ENCODE measurements at places on chromosomes 6 and 20.

GRCh38 chr20:2131366-2131765 lies 29.7 kb downstream of the STK35 start:
- DNase-seq, result peak; percentile 69

DNA sequence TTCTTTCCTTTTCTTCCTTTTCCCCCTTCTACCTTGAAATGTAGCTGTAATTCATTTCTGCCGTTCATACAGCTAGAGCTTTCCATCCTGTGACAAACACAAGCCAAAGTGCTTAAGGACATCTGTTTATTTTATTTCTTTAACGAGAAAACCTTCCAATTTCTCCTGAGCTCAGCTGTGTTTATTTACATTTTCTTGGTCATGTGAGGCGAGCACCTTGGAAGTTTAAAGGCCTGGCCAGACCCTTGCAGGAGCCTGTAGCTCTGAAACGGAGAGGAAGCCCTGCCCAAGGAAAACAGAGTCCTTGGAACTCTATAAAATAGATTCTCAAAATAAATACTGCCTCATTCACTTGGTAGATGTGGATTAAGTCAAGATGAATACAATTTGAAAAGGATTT lies 223.1 kb downstream of the EYA2 start:
- DNase-seq, result no peak

DNA sequence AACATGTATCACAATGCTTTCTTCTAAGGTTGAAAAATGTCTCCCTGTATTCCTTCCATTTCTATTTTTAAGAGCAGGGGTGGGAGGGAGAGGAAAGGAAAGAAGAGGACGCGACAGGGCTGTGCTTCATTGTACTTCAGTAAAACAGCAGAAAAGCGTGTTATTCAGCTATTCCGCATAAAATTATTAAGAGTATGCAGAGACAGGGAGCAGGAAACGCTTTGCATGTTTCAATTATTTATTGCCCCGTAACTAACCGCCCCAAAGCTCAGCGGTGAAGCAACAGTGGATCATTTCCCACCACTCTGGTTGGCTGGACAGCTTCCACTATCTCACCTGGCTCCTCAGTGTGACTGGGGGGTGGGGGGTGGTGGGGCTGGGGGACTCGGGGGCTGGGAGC lies 188.9 kb downstream of the TTLL2 start:
- DNase-seq, result no peak

GRCh38 chr6:161954699-161955276 lies 680.9 kb upstream of the AGPAT4 start:
- DNase-seq, result no peak

DNA sequence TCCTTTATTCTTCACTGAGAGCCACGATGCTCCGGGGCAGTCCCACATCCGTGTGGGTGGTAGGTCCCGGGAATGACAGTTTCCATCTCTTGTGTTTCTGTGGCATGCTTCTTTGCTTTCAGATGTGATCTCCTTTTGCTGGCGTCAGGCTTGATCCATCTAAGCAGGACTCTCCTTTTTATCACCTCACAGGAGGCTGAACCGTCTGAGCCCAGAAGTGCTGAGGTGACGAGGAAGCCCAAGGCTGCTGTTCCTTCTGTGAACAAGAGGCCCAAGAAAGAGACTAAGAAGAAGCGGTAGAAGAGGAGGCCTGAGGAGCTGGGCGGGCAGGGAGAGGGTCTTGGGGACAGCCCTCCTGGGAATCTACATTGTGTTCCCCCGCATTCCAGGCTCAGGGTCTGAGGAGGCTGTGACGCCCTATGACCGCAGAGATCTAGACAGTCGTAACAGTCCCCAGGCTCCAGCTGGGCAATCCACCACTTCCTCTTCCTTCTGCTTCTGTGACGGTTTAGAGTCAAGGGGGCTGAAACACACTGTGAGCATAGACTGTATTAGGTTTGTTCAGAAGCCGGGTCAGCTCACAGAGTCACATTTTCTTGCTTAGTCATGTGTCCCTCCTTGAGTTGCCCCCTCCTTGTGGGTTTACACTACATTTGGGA lies 26.8 kb downstream of the MANBAL start:
- DNase-seq, result no peak

- DNase-seq, result no peak
Measured at GRCh38 chr6:13181393-13181792, 146.9 kb downstream of the TBC1D7 start.

DNA sequence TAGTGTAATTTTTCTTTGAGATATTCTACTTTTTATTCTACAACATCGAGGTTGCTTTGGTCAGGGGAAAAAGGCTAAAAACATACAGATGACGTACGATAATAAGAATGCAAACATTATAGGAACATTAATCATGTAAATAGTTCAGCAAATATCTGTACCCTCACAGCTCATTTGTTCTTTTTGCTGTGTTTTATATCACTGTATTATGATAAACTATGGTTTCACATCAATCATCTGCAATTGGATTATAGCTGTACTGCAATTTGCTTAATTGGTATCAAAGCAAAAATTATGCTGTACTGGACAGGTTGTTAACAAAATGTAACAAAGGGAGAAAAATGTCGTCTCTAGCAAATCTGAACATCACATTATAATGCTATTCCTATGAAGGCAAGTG lies 597.1 kb downstream of the EPHA7 start:
- DNase-seq, result no peak

DNA sequence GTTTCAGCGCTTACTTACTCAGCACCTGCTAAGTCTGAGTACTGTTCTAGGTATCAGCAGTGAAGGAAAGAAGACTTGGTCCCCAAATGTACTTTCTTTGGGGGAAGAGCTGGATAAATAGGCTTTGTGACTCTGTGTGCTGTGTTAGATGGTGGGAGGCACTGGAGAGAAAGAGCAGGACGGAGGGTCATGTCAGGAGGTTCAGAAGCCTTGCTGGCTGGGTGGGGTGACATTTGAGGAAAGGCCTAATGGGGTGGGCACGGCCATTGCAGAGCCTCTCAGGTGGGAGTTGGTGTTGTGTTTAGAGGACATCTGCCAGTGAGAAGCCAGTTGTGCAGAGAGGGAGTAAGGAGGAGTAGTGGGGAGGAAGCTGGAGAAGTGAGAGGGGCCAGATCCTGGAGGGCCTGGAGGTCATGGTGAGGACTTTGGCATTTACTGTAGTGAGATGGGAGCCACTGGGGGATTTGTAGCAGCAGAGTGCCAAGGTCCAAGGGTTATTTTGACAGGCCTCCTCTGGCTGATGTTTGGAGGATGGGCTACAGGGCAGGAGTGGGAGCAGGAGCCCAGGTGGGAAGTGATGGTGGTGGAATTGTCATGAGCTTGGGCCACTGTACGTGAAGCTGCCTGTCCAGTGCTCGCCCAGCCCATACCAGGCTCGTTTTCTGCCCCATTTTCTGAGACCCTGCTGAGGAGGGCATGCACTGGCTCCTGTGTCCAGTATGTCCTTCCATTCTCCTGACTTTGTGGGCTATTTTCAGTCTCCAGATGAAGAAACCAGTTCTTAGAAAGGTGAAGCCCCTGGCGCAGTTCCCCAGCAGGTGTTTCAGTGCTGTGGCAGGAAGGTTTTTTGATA lies 886 bp downstream of the SDCBP2 start:
- DNase-seq, result no peak

DNA sequence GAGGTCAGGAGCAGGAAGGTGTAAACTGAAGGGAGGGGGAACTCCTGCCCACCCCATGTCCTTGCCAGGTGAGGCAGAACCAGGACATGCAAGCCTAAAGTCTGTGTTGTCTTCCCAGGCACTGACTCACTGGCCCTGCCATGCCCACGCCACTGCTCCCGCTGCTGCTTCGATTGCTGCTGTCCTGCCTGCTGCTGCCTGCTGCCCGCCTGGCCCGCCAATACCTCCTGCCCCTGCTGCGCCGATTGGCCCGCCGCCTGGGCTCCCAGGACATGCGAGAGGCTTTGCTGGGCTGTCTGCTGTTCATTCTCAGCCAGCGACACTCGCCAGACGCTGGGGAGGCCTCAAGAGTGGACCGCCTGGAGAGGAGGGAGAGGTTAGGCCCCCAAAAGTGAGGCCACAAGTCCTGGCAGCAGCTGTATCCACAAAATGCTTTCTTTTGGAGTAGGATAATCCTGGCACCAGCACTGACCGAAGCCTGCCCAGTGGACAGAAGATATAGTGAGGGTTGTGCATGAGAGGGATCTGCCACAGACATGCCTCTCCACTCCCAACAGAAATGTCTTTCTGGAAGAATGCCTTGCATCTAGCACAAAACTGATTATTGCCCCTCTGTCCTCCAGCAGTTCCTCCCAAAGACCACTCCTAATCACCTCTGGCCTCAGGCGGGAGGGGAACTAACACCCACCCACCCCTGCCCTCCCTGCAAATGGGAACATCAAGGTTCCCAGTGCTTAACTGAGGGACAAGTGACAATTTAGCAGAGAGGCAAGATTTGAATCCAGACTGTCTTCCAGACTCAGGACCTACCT lies 812 bp downstream of the MYMX start:
- no peak for DNase-seq

DNA sequence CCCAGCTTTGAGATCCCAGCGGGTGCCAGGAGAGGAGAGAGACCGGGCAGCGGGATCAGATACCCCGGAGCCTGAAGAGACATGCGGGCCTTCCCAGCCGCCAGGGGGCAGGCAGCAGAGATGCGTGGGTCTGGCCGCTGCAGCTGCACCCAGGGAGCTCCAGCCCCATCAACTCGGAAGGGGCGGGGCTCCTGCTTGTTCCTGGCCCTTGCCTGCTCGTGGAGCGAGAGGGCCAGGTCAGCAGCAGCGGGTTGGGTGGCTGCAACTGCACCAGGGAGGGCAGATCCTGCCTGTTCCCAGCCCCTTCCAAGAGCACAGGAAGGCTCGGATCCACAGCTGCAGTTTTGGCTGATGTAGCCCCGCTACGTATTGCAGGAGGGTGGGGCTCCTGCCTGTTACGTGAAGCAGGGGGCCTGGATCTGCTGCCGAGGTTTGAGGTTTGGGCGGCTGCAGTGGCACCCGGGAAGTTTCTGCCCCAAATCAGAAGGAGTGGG lies 532.8 kb downstream of the RFPL4B start:
- peak; percentile 48 for DNase-seq

DNA sequence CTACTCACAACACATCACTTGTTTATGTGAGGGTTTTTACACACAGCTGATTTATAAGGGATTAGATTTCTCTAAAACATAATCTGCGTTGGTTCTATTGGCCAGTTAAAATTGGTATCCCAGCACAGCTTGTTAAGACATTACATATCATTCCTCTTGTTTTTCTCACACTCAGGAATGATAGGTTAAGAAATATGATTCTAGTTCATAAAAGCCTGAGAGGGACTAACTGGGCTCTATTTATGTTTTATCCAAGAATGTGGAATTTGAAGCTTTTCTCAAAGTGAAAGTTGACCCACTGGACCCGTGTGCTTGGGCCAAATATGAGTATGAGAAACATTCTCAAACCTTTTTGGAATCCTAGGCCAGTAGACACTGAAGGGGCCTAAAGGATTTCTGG lies 117.3 kb downstream of the TMEM170B start:
- peak; percentile 61 for DNase-seq

Data from fibroblast of skin of right quadriceps (primary cell).